Progenitor cell of endocrine pancreas (in vitro differentiated cells): ENCODE measurements at places on chromosomes 5 and 9.

DNA sequence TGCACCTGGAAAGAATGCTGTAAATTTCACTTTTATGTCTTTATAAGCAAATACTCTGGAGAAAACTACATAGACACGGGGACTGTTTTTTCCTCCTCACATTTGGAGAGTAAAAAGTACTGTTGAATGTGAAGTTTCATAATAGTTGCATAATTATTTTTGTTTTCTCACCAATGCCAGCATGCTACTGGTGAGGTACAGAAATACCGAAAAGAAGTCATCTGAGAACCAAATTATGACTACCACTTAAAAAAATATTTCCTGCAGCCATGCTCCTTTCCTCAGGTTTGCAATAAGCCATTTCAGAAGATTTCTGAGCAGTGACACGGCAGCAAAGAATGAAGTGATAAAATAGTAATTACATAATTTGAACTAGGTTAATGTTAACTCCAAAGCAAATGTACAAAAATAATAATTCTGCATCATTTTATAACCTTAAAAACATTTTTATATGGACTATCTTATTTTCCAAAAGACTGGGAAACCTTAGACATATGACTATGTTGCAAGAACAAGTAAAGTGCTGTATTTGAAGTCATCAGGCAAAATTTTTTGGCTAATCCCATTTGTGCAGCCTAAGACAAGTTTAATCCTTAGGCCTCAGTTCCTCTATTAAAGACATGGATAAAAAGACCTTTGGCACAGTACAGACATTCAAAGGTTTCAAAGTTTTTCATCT, 144.7 kb downstream of the PCSK1 start:
- DNase-seq, result no peak

DNA sequence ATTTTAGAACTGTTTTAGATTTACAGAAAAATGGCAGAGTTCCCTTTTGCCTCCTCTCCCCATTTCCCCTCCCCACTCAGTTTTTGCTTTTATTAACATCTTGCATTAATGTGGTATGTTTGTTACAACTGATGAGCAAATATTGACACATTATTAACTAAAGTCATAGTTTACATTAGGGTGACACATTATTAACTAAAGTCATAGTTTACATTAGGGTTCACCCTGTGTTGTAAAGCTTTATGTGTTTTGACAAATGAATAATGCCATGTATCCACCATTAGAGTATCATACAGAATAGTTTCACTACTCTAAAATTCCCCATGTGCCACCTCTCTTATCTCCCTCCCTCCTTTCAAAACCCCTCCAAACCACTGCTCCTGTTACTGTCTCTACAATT, 262.5 kb downstream of the NPR3 start:
- DNase-seq, result no peak

DNA sequence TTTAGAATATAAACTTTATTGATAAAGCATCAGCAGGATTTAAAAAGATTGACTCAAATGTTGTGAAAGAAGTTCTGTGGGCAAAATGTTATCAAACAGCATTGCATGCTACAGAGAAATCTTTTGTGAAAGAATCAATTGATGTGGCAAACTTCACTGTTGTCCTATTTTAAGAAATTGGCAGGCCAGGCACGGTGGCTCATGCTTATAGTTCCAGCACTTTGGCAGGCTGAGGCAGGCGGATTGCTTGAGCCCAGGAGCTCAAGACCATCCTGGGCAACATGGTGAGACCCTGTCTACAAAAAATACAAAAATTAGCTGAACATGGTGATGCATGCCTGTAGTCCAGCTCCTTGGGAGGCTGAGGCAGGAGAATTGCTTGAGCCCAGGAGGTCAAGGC, 17.4 kb downstream of the ZBTB43 start:
- no peak for DNase-seq

DNA sequence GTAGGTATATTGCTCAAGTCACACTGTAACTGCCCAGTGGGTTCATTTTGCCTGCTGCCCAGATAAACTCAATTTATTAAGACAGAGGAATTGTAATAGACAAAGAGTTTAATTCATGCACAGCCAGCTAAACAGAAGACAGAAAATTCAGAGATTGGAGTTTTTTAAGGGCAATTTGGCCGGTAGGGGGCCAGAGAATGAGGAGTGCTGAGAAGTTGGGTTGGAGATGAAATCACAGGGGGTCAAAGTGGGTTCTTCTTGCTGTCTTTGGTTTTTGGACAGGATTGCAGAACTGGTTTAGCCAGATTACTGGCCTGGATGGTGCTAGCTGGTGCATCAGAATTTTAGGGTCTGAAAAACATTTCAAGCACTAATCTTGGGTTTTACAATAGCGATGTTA, 20.7 kb upstream of the IL33 start:
- DNase-seq, result no peak

GRCh38 chr5:172090976-172091547, 84.6 kb upstream of the FBXW11 start:
- no peak for DNase-seq

- DNase-seq, result peak; percentile 48
These were observed 48.9 kb downstream of the CXXC5 start for GRCh38 chr5:139696894-139697658.

DNA sequence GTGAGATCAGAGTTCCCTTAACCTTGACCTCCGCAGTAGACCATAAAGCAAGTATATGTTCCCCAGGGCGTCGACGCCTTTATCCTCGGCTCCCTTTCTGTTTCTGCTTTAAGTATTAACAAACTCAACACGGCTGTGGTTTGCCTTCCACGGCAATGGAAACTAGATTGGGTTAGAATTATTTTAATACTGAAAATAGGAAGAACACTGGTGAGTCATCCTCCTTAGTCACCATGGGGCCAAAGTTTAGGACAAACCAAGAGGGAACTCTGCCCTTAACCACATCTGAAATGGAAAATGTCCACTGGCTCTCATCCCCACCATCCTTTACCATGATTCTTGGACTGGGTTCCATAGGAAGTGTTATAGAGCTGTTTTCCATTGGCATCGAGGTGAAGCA, 386.1 kb downstream of the ACTL7B start:
- DNase-seq, result no peak

DNA sequence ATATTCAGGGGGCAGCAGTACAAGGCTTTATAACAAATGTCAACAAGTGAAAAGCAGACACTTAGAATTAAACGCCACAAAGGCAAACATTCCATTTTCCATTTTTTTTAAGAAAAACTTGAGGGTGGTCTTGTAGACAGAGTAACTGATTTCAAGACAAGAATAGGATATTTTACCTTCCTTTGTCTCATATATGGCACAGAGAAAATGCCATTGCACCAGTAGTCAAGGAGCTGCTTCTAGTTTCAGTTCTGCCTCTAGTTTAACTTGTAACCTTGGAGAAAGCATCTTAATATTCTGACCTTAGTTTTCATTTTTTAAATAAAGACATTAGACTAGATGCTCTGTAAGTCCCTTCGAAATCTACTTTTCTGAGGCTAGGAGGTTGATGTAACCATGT, 355.3 kb upstream of the KCNN2 start:
- no peak for DNase-seq

DNA sequence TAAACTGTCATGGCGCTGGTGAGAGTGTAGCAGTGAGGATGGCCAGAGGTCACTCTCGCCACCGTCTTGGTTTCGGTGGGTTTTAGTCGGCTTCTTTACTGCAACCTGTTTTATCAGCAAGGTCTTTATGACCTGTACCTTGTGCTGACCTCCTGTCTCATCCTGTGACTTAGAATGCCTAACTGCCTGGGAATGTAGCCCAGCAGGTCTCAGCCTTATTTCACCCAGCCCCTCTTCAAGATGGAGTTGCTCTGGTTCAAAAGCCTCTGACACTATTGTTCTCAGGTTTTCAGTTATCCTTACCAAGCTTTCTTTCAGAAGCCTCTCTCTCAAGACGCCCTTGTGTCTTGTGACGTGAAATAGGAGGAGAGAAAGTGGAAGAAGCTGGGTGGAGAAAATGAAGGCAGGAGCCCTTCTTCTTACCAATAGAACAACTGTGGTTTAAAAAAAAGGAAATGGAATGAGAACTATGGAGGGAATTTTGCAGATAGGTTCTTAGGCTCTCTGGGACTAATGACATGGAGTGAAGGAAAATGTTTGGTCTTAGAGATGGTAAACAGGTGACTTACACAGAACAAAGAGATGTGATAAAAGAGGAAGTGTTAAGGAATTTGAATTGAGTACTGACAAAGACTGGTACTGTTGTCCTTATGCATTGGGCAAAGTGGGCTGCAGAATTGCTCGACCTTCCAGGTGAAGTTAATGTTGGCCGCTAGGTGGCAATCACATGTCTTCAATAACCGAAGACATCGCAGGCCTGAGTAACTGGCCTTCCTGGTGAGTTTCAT, 133.3 kb upstream of the RAI14 start:
- peak; percentile 45 for DNase-seq

GRCh38 chr5:132000677-132001453, 10.6 kb downstream of the ACSL6 start:
- DNase-seq, result no peak

DNA sequence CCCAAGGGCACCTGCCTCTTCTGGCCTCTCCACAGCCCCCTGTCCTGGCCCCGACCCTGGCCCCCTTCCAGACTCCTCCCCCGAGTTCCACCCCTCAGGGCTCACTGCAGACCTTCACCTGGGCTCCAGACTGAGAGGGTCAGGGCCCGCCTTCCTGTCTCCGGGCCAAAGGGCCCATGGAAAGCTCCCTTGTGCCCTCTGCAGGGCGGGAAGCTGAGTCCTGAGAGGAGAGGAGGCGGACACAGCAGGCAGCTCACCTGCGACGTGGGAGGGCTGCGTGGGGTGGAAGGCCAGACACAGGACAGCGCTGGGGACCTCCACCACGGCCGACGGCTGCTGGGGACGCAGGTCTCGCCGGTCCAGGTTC, 20.6 kb downstream of the DYNC2I2 start:
- DNase-seq, result no peak

- DNase-seq, result no peak
These were observed 2.5 kb upstream of the CMBL start for GRCh38 chr5:10310066-10310779.

GRCh38 chr5:106860398-106861044, 810.2 kb downstream of the EFNA5 start:
- DNase-seq, result no peak

DNA sequence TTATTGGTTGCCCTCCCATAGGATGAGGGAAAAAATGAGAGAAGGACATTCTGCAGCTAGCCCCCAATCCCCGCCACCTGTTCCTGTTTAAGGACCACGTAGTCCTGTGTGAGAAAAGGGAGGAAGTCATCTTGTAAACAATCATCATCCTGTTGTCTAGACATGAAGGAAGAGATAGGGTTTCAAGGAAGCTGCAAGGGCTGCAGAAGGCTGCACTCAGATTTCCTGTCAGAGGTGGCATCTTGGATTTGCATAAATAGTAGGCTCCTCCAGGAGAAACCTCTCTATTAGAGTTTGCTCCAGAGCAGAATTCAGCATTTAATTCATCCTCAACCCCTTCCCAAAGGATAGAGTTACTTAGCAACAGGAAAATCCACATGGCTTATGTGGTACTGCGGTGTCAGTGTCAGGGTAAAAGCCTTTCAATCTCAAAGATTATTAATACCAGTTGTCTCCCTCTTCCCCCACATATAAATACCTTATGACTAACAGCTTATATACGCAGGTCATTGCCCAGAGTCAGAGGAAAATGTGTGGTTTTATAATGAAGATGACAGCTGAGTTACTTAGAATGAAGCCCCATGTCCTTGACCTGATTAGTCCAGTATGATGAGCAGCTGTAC, 4.6 kb upstream of the DNAJC18 start:
- no peak for DNase-seq

DNA sequence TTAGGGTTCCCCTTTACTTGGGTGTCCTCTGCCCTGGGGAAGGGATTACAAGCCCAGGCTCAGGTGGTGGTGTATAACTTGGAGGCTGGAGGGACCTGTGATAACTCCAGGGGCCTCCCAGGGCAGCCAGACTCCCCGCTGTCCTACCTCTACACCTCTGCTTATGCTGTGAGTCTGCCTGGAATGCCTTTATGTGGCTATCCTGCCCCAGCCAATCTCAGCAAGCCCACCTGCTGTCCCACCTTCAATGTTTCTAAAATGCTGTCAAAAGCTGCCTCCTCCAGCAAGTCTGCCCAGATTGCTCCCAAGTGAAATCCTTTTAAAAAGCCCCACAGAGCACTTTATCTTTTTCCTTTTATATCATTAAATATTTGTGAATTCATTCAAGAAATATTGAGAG, 39.3 kb downstream of the DAB2IP start:
- no peak for DNase-seq

- no peak for DNase-seq
These were observed 25.9 kb upstream of the ANKRD55 start for GRCh38 chr5:56259002-56259511.
